ENCODE measurements at places on chromosomes 16 and 17.

DNA sequence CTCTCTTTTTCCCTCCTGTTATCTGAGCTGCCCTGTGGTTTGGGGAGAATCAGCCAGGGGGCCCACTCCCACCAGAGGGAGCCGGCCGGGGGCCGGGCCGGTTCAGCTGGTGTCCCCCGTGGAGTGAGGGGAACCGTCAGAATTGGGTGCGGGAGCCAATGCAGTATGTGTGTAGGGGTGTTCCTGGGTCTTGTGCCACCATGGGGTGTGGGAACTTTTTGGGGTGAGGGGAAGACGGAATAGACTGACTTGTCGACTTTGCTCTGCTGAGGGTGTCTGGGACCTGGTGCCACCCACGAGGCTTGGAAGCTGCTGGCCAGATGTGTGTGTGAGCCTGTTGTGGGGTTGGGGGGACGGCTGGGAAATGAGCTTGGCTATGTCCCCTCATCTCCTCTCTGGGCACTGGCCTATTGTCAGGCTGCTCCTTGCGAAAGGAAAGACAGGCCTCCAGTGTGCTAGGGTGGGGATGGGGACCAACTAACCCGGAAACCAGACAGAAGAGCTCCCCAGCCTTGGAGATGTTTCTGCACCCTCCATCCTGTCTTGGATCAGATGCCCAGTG, 9.9 kb downstream of the RARA start:
- no peak for DNase-seq

DNA sequence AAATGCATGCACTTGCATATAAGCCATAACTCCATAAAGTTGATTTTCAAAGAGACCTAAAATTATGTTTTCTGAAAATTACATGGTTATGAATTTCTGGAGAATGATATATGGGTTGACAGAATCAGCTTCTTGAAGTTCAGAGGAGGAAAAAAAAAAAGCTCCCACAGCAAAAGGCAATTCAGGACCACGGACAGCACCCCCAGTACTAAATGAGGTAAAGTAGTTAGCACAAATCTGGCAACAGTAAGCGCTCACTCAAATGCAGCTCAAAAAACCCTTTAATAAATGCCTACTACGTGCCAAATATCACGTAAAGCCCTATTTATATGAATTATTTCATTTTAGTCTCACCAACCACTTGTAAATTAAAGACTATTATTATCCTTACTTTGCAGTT, 135.2 kb downstream of the SHISA9 start:
- DNase-seq = peak; percentile 53

DNA sequence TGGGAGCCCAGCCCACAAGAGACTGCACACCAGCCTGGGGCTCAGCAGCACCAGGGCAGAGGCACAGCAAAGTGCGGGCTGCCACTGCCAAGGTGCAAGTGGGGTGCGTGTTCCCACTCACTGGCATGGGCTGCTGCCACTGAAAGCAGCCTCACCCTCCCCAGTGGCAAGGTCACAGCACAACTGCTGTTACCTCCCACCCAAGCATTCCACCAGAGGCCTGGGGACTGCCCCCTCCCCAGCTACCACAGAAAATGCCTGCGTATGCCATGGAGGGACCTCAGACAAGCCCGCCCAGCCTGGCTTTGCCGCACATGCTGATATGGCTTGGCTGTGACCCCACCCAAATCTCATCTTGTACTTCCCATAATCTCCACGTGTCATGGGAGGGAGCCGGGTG, 33.1 kb downstream of the MEAK7 start:
- peak; percentile 14 for DNase-seq

- DNase-seq = peak; percentile 93
Measured at GRCh38 chr16:88700636-88701482, 5.3 kb downstream of the RNF166 start.

GRCh38 chr17:74353446-74354060, 8.1 kb downstream of the BTBD17 start:
- no peak for DNase-seq

DNA sequence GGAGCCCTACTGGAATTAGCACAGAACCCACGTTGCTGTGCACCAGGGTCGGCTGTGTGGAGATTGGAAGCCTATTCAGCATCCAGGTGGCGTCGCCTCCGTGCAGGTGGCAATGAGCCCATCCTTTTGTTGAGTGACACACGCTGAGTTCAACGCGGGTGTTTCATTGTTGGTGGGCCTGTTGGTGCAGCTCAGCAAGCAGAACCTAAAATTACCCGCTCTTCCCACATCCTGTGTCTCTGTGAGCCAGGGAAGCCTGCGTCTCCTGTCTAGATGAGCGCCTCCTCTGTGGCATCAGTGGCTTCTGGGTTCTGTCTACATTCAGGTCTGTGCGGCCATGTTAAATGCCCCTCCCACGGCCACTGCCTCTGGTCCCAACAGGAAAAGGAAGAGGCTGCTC, 14.5 kb downstream of the CD2BP2 start:
- no peak for DNase-seq

DNA sequence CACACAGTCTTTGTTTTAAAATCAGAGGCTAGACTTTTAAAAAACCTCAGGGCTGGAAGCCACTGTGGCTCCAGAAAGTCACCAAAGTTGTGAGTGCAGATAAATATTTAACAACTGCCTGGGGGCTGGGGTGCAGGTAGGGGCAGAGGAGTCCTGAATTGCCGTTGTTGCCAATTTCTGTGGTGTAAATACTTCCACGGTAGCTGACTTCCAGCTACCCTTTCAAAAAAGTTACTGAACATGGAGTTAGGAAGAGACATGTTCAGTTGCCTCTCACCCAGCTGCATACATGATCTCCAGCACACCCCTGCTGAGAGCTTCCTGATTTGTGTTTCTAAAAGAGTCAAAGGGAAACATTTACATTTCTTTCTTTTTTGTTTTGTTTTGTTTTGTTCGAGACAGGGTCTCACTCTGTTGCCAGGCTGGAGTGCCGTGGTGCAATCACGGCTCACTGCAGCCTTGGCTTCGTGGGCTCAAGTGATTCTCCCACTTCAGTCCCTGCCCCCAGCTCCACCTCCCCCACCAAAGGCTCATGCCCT, 58.7 kb downstream of the PLXDC1 start:
- DNase-seq = no peak

- no peak for DNase-seq
Measured at GRCh38 chr17:82791532-82791931, 39.7 kb downstream of the TBCD start.

GRCh38 chr17:66522591-66523272, 220.3 kb downstream of the PRKCA start:
- DNase-seq = no peak

DNA sequence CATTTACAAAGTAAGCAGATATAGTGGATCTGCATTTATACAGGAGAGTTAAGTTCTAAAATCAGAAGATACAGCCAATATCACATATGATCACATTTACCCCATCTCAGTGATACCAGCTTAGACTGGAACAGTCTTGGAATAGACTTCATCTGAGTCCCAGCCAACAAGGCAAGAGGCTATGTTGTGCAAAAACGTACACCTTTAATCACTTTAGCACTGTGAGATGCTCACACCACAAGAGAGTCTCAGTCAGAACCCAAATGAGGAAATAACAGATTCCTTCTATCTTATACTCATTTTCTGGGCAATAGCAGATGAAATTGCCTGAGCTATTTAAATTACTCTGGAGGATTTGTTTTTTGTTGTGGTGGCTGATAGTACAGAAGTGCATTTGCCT, 145.6 kb downstream of the ANKFN1 start:
- DNase-seq = no peak

DNA sequence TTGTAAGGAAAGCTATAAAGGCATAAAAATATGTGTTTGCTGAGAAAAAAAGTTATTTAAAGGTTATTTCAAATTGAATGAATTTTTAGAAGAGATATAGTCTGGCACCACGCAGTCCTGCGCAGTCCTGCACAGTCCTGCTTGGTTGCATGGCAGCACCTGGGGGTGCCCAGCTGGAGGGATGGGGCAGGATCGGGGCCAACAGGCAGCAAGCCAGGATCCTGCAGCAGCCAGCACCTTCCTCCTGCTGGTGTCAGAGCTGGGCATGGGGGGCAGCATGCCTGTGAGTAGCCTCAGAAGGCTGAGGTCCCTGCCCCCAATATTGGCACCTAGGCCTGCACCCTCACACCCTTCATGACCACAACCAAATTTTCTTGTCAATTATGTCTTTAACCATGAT, 46.0 kb downstream of the GLG1 start:
- peak; percentile 41 for DNase-seq

- no peak for DNase-seq
Measured at GRCh38 chr17:48150597-48151001, 43.0 kb downstream of the SNX11 start.

DNA sequence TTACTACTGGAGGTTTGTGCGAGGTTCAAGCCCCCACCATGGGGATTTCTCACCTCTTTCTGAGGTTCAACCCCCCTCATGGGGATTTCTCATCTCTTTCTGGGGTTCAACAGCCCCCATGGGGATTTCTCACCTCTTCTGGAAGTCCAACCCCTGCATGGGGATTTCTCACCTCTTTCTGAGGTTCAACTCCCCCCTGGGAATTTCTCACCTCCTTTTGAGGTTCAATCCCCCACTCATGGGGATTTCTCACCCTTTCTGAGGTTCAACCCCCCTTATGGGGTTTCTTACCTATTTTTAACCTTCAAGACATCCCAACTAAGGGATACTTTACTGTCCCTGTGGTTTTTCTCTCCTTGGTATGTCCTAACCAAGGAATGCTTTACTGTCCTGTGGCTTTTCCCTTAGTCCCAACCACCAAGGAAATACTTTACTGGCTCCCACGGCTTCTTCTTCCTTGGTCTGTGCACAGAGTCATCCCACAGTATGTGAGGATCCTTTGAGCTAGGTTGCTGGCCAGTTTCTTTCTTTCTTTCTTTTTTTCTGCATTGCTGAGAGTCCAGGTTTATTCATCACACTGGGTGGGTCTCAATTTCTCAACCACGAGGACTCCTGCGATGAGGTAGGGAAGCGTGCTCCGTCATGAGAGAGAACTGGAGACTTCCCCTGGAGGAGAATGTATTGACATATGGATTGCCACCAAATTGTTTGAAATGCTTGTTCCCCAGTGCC, 2140.2 kb downstream of the TP53TG3F start:
- DNase-seq = no peak

GRCh38 chr17:83095016-83095415, 15.6 kb downstream of the METRNL start:
- no peak for DNase-seq

- no peak for DNase-seq
Measured at GRCh38 chr16:23642246-23642774, 1.0 kb downstream of the DCTN5 start.

GRCh38 chr17:44105941-44106340, 17.5 kb downstream of the HDAC5 start:
- no peak for DNase-seq

DNA sequence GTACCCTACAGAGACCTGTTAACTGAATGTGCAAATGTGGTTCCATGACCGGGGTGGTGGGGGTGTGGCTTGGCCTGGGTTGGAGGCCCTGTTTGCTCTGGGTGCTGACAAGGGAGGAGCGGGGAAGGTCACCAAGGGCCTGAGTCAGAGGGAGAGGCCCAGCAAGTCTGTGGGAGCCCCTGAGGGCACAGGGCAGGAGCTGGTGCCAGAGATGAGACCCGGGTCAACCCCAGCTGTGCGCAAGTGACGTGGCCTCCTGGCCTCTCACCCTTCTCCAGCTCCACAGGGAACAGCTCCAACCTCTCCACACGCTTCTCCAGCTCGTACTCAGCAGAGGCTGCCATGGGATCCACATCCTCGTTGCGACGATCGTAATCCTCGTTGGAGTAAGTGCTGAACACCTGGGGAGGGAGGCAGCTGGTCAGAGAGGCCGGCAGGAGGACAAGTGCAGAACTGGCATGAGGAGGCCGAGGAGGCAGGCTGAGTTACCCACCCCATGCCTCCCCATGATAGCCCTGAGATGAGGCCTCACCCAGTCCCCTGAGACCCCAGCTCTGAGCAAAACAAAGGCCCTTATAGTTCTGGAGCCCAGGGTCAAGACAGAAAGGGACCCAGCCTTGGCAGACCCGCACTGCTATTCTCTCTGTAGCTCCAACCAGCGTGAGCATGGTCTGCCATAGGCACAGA, 5.5 kb downstream of the PPP1R9B start:
- DNase-seq = peak; percentile 71

- DNase-seq = no peak
Measured at GRCh38 chr16:89491974-89492687, 1.8 kb upstream of the ANKRD11 start.

DNA sequence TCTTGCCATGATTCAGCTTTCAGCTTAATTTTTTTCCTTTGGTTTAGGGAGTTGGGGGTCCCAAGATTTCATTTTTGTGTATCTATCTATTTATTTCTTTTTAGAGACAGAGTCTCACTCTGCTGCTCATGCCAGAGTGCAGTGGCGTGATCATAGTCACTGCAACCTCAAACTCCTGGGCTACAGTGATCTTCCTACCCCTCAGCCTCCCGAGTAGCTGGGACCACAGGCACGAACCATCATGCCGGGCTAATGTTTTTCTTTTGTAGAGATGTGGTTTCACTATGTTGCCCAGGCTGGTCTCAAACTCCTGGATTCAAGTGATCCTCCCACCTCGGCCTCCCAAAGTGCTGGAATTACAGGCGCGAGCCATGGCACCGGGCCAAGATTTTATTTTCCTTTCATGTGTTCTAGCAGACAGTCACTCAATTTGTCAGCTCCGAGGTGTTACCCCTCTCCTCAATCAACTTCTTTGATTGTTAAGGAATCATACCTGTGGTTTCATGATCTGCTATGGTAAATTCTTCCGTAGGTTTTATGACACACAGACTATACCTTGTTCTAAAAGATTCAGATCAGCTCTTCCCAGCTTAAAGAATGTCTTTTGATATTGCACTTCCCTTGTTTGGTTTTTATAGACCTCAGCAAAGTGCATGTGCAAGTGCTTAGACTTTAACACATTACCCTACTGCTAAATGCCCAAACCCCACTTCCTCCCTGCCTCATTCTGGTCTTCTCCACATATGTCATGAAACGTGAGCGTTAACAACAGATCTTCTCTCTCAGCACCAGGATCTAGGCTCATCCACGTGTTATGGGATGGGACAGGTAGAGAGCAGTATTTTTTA, 13.0 kb downstream of the UNC45B start:
- DNase-seq = no peak

- DNase-seq = no peak
Measured at GRCh38 chr17:3923466-3924190, 7.4 kb upstream of the P2RX1 start.

GRCh38 chr17:61368049-61368831, 31.4 kb upstream of the TBX2 start:
- no peak for DNase-seq

- no peak for DNase-seq
Measured at GRCh38 chr16:54268340-54268739, 18.2 kb downstream of the IRX3 start.

- no peak for DNase-seq
Measured at GRCh38 chr17:62882878-62883277, 74.8 kb upstream of the MARCHF10 start.

GRCh38 chr17:74123350-74123749, 80.1 kb upstream of the RPL38 start:
- DNase-seq = no peak
